ENCODE measurements at places on chromosomes 3 and 15.
A peak's percentile ranks its signal among the peaks of the same experiment; 100 is the strongest.

DNA sequence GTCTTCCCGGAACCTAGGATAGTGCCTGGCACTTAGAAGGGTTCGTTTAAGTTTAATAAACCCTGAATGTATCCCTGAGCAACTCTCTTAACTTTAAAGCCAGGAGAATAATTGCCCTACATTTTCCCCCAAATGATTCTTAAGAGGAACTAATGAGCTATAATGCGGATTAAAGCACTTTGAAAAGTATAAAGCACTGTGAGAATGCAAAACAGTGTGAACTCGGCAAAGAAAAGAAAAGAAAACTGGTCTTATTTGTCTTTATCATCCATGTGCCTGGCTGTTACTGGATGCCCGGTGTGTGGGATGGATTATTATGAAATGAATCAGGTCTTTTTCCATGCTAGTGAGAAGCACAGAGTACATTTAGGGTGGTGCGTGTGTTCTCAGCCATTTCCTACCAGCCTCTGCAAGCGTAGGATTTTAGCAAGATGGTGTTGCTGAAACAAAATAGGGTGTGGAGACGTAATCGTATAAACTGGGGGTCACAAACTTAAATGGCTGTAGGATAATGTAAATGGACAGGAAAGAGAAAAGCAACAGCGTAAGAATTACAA is 983 bp downstream of the KBTBD12 start:
- no peak for DNase-seq

GRCh38 chr3:29414468-29415224 is 133.8 kb downstream of the RBMS3 start:
- DNase-seq: no peak

DNA sequence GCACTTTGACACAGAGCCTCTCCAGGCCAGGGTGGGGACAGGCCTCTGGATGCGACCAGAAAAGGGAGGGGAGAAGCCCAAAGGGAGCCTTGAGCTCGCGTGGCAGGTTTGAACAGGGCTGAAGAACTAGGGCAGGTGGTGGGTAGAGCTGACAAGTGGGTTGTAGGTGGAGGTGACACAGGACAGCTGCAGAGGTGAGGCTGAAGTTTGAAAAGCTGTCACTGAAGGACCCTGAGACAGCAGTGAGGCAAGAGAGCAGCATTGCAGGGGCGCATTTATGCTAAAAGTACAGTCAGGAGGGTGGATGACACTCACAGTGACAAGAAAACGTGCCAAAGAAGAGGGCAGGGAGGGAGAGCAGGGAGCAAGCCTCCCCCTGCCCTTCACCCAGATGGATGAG is 21.8 kb upstream of the EPB42 start:
- no peak for DNase-seq

DNA sequence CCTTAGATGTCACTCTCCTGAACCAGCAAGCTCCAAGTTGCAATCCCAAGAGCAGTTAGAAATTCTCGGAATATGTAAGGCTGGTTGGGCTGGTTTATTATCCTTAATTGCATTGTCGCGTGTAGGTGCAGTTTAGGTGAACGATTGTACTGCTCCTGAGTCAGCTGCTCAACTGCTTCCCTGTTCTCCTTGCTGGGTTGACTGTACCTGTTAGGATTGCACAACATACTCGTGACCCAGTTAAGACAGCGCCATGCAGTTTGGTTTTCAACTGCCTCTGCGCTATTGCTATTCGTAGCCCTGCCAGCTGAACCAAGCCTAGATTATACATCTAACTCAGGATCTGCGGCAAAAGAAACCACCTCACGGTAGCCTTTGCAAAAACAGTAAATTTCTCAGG is 41.0 kb downstream of the BCL2L10 start:
- DNase-seq: peak; percentile 44

- DNase-seq: no peak
These were observed 18.4 kb upstream of the INSYN1 start for GRCh38 chr15:73771385-73772045.

DNA sequence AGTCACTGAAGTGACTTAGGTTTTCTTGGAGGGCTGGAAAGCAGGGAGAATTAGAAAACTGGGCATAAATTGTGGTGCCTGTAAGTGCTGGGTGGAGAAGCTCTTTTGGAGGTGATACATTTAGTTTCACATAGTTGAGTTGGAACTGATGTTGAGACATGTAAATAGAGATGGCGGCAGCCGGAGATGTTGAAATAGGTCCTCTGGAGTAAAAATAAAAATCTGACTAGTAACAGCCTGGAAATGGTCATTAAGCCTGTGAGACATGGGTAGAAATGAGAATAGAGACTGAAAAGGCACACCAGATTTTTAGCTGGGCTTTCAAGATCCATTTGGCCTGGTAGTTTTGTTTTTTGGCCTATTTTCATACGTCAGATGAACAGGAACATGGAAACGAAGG is 2.9 kb upstream of the NIT2 start:
- DNase-seq: no peak

DNA sequence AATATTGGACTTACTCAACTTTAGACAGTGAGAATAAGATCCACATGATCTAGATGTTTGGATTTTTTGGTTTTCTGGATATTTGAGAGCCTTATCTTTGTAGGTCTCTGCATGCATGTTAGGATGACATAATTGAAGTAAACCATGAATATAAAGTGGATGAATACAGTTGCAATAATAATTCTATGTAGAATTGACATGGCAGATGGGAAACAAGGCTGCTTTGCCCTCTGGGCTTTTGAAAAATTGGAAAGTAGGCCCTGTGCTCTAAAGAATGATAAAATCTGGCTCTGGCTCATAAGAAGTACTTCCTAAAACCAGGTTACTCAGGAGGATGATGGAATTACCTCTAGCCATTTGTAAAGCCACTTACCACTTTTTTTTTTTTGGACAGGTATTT is 86.9 kb downstream of the ZNF609 start:
- DNase-seq: no peak

- no peak for DNase-seq
These were observed 89.9 kb upstream of the CHL1 start for GRCh38 chr3:106619-107018.

DNA sequence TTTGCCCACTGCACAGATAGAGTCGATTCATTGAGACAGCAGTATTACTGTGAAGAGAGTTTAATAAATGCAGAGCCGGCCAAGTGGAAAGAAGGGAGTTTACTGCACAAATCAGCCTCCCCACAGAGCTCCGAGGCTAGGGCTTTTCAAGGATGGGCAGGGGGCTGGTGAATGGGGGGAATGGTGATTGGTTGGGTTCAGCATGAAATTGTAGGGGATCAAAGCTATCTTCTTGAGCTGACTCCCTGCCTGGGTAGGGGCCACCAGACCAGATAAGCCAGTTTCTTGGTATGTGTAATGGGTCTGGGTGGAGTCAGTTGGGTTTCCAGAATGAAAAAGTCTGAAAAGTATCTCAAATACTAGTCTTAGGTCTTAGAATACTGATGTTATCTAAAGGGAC is 66.6 kb downstream of the SYNPR start:
- DNase-seq: no peak

DNA sequence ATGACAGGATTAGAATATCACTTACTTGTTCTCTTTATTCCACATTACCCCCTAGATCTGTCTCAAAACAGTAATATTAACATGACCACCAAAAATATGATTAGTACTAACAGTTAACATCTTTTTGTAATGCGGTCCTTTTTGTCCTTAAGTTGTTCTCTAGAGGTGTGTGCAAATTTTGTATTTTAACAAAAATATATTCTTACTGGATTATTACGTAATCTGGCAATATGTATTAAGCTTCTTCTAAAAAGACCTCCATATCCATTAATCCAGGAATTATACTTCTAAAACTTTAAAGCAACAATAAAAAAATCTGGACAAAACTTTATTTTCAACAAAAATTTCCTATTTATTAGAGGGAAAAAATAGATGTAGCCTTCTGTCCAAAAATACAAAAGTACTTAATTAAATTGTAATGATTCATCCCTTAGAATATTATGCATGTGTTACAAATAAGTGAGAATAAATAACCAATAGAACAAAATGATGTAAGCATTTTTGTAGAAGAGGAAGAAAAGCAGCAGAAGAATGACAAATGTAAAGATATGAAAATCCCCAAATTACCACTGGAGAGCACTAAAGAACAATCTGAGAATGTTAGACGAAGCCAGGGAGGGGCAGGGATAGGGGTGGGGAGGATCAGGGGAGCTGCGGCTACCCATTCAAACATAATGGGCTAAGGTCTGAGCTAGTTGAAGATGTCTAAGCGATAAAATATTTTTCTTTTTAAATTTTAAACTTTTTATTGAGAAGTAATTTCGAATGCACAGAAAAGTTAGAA is 945.6 kb downstream of the MCTP2 start:
- no peak for DNase-seq

- DNase-seq: peak; percentile 69
These were observed 12.9 kb downstream of the NR2F2 start for GRCh38 chr15:96343113-96344059.

DNA sequence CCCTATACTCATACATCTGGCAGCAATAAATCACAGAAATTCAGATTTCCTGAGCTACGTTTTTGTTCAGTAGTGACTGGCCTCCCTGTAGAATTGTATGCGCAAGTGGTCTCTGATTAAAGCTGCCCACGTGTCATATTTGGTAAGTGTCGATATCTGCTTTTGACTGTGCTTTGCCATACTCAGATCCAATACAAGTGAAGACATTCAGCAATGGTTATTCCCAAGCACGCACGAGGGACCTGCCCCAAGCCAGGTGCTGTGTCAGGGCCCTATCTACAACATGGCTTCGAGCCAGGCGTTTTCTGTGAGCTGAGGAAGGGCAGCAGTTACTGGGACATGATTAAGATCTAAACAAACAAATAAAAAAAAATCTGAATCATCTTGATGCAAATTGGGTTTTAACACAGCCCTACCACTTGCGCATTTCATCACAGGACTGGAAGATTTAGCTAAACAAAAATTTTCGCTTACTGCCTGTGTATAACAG is 47.2 kb upstream of the ICE2 start:
- DNase-seq: no peak

GRCh38 chr3:20511863-20512505 is 326.0 kb upstream of the SGO1 start:
- peak; percentile 69 for DNase-seq

GRCh38 chr3:159881208-159881607 is 107.4 kb upstream of the IL12A start:
- DNase-seq: no peak
